Lung (tissue), 17 donors: ENCODE measurements at places on chromosomes 5 and 9. TPM values are rescaled to one million over a fixed set of nuclear protein-coding genes. Genes with fewer than 3 reads are reported as not detected.

EPB41L4B gene
- polyA plus RNA-seq: 10.4 TPM

MAMDC2 gene
- polyA plus RNA-seq: 11.2 TPM

CEL gene
- 0.94 TPM for polyA plus RNA-seq

PRDM9 gene
- not detected for polyA plus RNA-seq

LECT2 gene
- polyA plus RNA-seq: not detected

NDUFS4 gene
- polyA plus RNA-seq: 63.5 TPM

IFNA13 gene
- not detected for polyA plus RNA-seq

GMCL2 gene
- polyA plus RNA-seq: not detected

PCDHGA6 gene
- 0.59 TPM for polyA plus RNA-seq

SLC6A7 gene
- 0.03 TPM for polyA plus RNA-seq

PROB1 gene
- polyA plus RNA-seq: 0.98 TPM

EIF4EBP3 gene
- 69.5 TPM for polyA plus RNA-seq

SPINK4 gene
- not detected for polyA plus RNA-seq

ARSI gene
- polyA plus RNA-seq: 0.91 TPM

PCDHA1 gene
- 0.02 TPM for polyA plus RNA-seq

ENC1 gene
- 6.8 TPM for polyA plus RNA-seq

RASEF gene
- 5.2 TPM for polyA plus RNA-seq

IL5 gene
- polyA plus RNA-seq: not detected

FBXL7 gene
- polyA plus RNA-seq: 1.9 TPM

ZDHHC11B gene
- polyA plus RNA-seq: 5.2 TPM

CNTNAP3 gene
- polyA plus RNA-seq: 1.5 TPM

OLFM1 gene
- polyA plus RNA-seq: 23.4 TPM

SPOUT1 gene
- polyA plus RNA-seq: 23.7 TPM

BRD8 gene
- polyA plus RNA-seq: 28.6 TPM

FGF18 gene
- 1.9 TPM for polyA plus RNA-seq

SPARC gene
- 850 TPM for polyA plus RNA-seq
